ENCODE measurements at places on chromosomes 16 and 17.

- no peak for DNase-seq
Observed at GRCh38 chr17:44840936-44841335, 6.7 kb upstream of the HIGD1B start.

DNA sequence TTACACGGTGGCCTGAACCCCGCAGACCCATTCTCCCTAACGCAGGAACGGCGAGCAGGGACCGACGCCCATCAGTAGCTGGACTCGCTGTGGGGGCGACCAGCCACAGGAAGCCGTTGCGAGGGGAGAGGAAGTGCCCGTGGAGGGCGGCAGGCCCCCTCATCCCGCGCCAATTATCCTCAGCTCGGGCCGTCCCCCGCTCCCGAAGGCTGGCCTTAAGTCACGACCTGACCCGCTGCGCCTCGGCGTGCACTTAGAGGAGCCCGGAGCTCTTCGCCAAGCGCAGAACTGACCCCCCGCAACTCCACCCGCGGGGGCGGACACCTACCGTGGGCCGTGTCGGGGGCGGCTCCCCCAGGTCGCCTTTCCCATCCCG is 401 bp downstream of the ARL16 start:
- no peak for DNase-seq

- no peak for DNase-seq
Observed at GRCh38 chr16:56773532-56773931, 43.6 kb downstream of the NUP93 start.

DNA sequence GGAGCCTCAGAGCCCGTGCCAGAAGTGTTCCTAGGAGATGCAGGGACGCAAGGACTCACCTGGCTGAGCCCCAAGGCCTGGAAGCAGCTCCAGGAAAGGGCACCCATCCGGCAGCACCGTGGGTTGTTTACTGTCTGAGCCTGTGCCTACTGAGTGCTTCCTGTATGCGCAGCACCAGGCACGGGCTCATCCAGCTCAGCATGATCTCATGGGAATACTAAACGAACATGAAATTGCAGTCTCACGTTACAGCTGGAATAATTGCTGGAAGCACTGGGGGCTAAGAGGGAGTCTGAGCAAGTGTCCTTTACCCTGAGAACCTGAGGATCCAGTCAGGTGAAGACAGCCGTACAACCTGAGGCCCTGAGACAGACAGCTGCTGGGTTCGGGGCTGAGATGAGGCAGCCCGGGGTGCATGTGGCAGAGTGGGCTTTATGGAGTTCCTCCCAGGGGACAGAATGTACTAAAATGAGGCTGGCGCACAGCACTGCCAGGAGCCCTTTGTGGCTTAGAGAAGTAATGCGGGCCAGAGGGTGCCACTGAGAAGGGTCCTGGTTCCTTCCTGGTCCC is 5.4 kb downstream of the CTRL start:
- no peak for DNase-seq

DNA sequence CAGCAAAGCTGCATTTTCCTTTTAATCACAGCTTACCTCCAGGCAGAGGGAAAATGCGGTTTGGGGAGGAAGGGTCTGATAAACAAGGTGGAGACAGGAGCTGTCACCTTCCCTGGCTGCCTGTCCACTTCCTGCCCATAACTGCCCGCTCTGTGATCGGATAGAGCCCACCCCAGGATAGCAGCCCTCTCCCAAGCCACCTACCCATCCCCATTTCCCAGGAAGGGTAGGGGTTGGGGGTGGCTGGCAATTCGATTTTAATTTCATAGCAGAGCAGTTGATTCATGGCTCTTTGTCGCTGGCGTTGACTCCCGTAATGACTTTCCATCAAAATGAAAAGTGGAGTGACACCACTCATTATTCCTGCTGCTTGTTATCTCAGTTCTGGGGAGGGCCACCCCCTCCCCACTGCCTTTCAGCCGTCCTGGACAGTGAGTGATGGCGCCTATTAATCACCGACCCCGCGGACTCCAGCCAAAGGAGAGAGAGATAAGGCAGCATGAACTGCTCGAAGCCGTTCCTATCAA is 11.2 kb downstream of the CDK5RAP3 start:
- no peak for DNase-seq

GRCh38 chr17:41996855-41997164 is 20.4 kb downstream of the DNAJC7 start:
- no peak for DNase-seq

DNA sequence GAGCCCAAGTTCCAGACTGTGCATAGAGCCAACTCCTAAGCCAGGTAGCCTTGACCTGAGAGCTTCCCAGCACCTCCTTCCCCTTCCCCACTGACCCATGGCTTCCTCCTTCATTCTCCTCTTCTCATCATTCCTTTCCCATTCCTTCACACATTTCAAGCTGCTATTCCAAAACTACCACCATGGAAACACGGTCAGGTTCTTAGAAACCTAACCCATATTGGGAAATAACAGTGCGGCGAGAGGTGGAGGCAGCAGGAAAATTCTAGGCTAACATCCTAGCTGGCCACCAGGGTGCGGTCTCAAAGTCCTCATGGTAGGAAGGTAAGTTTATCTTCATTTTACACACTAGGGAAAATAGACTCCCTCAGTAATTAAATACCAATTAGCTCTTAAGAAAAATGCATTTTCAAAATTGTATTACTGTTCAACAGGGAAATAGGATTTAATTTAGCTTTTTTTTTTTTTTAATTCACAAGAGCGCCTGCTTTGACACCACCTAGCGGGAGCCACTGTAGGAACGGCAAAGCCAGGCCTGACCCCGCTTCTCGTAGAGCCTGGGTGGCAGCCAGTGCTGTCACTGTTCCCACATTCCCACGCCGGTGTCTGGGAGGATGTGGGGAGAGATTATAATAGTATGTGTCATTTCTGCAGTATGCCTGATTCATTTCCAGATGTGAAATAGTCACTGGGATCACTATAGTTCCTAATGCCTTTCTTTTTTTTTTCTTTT is 14.0 kb upstream of the SPHK1 start:
- no peak for DNase-seq

DNA sequence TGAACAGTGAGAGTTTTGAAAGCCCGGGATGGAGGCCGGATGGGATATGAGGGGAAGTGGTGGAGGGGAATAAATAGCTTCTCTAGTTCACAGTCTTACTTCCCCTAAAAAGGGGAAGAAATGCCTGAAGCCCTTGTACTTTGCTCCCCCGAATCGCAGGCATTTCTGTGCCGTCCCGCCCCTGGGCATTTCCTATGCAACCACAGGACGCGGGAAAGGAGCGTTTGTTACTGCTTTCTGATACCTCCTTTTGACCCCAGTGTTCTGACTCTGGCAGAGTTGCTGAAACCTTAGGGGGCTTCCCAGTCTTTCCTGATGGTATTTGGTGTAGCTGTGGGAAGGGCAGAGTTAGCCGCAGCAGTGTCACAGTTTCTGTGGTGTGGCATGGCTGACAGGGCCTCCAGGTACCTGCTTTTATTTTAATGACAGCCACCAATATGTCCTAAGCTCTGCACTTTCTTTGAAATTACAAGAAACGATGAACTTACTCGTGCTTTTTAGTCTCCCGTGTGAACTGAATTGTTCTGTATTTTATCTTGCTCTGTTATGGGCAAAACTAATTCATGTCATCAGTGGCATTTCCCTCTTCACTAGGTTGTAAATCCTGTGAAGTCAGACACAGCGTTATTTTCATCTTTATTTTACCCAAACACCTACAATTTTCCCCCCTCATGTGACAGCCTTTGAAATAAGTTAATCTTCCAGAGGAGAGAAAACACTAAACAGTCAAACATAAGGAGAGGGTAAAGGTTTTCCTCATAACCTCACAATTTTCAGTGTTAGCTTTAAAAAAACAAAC is 27.1 kb downstream of the USP10 start:
- no peak for DNase-seq

- no peak for DNase-seq
Observed at GRCh38 chr17:54177606-54178308, 355.0 kb downstream of the KIF2B start.

- DNase-seq: peak; percentile 34
Observed at GRCh38 chr16:57186872-57187854, 1.0 kb downstream of the RSPRY1 start.

DNA sequence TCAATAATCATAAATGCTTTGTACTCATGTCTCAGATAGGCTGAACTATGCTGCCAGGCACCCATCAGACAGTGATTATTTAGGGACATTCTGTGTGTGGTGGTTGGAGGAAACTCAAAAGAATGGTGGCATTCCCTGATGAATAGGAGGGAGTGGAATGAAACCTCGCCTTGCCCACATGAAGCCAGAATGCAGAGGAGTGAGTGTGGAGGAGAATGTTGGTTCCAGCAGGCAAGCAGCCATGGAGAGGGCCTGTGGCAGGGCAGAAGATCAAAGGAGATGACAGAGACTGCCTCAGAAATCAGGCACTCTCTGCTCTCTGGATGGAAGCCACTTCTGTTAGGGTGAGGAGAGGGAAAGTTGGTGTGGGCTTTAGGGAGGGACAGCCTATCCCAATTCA is 22.5 kb downstream of the KCTD19 start:
- no peak for DNase-seq

DNA sequence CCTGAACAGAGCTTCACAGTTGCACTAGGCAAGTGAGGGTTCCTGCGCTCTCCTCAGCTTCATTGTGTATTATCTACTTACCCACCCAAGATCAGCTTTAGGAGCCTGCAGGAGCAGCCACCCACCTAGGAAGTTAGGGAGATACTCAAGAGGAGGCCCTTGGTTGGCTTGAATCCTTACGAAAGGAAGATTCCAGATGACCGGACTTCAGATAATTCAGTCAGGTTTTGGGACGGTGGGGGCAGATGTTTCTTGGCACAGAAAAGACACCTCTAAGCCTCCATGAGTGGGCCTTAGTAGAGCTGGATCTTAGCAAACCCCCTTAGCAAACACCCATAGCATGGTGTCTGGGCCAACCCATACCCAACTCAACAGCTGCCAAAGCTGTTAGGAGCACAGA is 2.4 kb upstream of the CBFB start:
- no peak for DNase-seq

GRCh38 chr16:27402964-27403600 is 1.1 kb downstream of the IL21R start:
- no peak for DNase-seq

DNA sequence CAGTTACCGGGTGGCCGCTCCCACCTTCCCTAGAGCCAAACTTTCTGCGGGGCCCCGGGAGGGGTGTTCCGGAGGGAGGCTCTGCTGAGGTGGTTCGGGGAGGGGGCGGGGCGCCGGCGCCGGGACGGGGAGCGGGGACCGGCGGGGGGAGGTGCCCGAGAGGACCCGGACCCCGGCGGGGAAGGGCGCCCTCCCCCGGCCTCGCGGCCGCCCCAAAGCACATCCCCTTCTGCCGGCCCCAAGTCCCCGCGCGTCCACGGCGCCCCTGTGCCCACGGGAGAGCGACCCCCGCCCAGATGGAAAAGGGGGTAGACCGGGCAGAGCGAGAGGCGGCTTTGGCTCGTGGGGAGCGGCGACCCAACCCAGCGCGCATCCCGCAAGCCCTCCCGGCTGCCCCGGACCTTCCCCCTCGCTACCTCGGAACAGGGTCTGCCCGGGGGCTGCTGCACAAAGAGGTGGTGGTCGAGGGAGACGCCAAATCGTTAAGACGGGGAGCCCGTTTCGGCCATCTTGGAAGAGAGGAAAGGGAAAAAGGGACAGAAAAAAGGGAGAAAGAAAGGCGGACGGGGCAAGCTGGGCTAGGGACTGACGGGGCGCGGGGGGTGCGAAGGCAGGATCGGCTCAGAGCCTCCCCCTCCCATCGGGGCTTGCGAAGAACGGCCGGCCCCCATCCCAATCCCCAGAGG is 530 bp downstream of the PCGF2 start:
- DNase-seq: no peak

GRCh38 chr17:48347177-48347576 is 82.8 kb downstream of the SKAP1 start:
- no peak for DNase-seq
